ENCODE measurements at places on chromosomes 6 and 20.
A peak's percentile ranks its signal among the peaks of the same experiment; 100 is the strongest.

DNA sequence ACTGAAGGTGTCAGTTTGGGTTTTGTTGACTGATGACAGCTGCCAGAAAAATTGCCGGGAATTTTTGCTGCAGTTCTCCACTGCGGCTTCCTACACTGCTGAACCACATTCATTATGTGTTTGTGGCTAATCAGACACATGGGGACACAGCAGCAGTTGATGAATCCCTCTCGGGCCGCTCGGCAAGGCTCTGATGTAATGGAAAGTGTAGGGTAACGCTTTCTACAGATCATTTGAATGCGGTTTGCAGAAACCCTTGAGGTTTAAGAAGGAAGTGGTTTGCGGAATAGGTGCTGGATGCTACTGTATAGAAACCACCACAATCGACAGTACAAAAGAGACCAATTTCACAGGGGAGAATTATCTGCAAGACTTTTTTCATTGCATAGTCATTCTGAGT, 138.7 kb upstream of the SASH1 start:
- peak; percentile 60 for DNase-seq

- DNase-seq = no peak
Observed at GRCh38 chr6:101824551-101825345, 431.2 kb downstream of the GRIK2 start.

- DNase-seq = no peak
Observed at GRCh38 chr6:52759085-52759484, 4.2 kb downstream of the GSTA2 start.

DNA sequence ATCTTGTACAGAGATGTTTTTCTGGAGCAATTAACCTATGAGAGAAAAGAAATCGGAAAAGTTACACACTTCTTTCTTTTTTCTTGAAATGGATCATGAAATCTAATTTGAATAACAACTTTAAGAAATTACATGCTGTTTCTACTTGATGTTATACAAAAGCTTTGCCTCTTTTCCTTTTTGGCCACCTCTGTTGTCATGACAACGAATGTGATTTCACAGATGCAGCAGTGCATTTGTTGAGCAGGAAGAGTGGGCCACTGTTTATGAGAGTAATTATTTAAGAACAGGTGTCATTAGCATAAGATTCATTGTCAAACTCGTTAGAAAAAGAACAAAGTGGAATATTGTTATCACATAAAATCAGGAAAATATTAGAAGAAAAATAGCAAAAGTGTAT, 148.3 kb upstream of the IMPG1 start:
- no peak for DNase-seq

DNA sequence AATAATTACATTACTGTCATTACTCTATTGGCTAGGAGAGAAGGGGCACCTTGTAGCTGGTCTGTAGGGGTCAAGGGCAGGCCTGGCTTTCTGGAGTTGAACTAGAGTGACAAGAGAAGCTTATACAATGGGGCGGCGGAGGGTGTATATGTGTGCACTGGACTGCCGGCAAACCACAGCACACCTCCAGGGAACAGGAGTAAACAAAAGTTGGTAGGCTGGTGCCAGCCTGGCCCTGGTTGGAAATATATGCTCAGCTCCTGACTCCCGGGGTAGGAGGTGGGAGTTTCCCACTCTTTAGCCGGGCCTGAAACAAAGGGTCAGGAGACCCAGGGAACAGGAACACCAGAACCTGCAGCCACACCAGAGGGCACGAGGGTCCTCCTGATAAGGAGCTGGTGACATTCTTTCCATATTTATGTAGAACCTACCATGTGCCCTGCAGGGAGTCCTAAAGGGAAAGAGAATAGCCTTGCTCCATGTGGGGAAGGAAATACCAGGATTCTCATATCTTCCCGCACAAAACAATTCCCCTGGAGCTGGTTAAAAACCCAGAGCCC, 5.1 kb downstream of the C6orf132 start:
- no peak for DNase-seq

- DNase-seq = no peak
Observed at GRCh38 chr20:31881945-31882344, 11.5 kb downstream of the TTLL9 start.

- no peak for DNase-seq
Observed at GRCh38 chr20:62590309-62591121, 51.8 kb upstream of the SLCO4A1 start.

DNA sequence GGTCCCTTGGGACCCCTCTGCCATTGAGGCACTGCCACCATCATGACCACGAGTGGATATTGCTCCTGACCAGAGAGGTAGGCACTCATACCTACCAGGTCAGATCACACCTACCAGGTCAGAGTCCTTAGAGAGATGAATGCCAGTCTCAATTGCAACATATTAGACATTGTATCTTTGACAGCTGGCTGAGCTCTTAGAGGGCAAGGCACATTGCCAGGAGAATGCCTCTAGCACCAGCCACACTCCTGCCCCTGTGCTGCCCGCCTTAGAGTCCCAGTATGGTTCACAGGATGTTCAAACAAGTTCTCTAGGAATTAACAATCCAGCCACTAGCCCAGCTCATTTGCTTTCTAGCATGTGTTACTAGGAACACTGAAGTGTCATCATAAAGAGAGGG, 65.9 kb downstream of the TMEM244 start:
- DNase-seq = no peak

GRCh38 chr6:815348-815738, 122.4 kb upstream of the EXOC2 start:
- no peak for DNase-seq

DNA sequence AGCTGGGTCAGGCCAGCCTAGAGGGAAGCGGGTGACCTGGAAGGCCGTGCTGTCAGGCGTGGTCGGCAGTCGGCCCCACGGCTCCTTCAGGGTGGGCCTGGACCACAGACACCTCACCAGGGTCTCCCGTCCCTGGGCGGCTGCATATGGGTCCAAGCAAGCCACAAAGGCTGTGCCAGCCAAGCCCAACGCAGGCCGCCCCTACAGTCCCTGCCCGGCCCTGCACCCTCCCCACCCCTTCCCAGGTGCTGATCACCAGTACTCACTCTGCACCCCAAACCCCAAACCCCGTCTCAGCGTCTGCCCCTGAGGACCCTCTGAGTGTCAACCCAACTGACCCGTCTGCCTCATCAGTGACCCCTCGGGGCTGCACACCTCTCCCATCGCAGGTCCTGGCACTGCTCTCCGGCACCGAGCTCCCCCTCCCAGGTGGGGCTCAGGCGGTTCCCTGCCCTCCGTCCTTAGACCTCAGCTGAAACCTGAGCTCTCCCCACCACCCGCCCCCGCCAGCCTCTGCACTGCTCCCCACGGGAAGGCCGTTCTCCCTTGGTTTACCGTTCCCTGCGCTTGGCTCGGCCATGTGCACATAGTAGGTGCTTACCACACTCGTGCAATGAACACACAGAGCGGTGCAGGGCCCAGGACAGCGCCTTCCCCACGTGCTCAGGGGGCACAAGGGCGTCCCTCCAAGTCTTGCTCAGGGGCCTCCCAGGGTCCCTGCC, 1.5 kb upstream of the PPDPF start:
- DNase-seq = no peak

- no peak for DNase-seq
Observed at GRCh38 chr6:56002336-56002735, 126.9 kb upstream of the BMP5 start.

GRCh38 chr6:70234561-70235236, 68.2 kb downstream of the COL9A1 start:
- no peak for DNase-seq

DNA sequence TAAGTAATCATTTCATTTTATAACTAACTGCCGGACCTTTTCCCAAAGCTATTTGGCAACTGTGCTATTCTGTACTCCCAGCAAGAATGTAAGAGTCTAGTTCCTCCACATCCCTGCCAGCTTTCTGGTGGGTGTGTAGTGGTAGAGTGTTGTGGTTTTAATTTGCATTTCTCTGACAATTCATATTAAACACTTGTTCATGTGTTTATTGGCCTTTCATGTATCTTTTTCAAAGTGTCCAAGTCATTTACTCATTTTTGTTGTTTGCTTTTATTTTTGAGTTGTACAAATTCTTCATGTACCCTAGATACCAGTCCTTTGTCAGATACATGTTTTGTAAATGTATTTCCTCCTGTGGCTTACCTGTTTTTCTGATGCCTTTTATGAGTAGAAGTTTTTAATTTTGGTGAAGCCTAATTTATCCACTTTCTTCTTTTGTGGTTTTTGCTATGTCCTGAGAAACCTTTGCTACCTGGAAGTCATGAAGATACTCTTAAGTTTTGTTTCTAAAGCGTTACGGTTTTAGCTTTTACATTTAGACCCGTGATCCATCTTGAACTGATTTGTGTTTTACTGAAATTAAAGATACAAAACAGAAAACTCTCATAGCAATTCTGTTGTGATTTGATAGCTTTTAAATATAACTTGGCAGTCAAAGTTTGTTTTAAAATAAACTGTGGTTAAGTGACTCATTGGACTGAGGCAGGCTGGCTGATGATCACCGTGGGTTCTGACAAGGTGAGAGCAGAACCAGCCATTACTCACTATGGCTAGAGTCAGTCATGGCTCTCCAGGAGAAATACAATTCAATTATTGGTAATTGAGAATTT, 8.0 kb downstream of the MYLIP start:
- peak; percentile 22 for DNase-seq

DNA sequence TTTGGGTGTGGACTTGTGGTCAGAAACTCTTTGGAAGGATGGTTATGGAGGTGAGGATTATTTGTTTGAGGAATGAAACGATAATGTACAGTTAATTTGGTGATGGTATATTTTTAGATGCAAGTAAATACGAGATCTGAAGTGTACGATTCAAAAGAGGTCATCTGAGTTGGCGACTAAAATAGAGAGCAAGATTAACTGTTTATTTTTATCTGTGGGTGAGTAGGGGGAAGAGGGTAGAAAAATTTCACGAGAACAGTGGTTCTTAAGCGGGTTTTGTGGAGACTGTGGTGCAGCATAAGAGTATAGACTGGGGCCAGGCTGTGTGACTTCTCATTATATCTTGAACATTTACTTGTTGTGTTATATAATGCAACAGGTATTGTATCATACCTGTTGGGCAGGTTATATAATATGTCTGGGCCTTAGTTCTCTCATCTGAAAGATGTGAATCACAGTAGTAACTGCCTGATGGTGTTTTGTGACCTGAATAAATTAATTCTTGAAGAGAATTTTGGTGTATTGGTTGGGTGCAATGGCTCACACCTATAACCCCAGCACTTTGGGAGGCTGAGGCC, 171.2 kb downstream of the JARID2 start:
- no peak for DNase-seq

GRCh38 chr6:96089173-96089572, 73.4 kb downstream of the FUT9 start:
- no peak for DNase-seq

DNA sequence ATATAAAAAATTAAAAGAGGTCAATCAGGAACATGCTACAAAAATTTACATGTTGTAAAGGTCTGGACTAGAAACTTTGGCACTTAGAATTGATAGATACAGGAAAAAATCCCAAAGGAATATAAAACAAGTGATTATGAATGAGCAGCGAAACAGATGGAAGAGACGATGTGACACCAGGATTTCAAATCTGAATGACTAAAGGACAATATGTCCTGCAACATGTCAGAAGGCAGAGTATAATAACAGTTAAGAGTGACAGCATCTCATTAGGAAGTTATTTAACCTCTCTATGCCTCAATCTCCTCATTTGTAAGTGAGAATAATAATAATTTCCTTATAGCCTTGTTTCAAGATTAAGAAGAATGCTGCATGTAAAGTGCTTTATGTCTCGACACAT, 50.3 kb downstream of the FRK start:
- DNase-seq = no peak

- DNase-seq = no peak
Observed at GRCh38 chr6:85498596-85499258, 48.8 kb downstream of the NT5E start.

DNA sequence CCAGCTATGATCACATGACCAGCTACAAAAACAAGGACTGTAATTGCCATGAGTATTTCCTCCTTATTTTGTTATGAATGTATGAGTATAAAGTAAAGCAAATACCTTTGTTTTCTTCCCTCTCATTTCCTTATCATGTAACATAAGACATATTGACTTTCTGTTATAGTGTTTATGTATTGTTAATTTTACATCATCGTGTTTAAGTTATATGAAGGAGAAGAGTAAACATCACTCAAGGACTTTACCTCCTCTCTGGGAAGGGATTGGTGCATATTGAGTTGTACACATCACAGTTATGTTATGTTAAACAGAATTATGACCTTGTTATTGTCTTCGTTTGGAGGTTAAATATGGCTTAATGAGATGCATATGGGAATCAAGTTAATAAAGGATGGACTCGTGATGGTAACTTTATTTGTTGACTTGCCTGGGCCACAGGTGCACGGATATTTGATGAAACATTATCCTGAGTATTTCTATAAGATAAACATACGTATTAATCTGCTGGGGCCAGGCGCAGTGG, 57.3 kb upstream of the CNKSR3 start:
- no peak for DNase-seq

DNA sequence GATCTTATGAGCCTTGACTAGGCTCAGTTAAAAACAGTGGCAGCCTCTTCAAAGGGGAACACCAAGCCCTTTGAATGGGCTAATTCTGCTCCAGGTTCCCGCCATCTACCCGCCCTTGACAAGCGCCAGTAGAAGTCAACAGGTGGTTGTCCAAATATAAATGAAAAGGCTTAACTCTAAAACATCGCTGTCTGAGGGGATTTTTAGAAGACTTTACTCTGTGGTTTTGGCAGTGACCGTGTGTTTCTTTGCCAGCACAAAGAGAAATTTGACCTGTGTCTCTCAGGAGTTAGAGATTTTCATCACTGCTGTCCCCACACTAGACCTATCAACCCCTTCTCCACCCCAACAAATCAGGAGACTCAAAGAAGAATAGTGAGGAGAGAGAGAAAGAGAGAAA, 19.8 kb upstream of the SIM1 start:
- DNase-seq = no peak

DNA sequence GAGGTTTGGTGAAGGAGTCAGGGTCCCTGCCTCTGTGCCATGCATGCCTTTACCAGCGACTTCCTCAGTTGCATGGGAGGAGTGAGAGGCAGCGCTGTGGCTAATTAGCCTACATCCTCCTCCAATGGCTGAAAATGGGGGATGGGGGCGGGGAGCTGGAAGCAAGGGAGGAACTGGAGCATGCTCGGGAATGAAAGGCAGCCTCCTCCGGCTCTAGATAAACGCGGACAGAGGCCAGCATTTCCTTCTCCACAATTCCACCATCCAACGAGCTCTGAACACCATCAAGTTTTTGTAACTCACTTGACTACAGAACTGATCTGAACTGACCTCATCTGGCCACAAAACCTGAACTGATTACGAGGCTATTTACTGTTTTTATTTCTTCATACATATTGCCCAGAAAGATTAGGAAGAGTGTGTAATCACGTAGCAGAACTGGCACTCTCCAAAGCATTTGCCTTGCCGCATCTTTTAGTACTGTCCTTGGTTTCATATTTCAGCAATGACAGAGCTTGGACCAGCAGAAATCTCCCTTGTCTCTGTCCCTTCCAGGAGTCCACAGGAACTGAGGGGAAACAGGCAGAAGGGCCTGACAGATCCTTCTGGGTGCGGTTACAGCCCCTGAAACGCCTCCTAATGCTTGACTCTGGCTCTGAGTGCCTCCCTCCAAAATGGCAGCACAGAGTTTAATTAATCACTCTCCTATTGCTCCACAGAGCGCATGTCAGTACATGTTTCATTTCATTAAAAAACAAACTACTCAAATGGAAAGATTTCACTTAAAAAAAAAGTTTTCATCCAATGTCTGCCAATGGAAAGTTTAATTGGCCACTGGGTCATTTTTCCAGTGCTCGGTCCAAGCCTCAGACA, 58.2 kb upstream of the TRAF3IP2 start:
- no peak for DNase-seq
